ENCODE measurements at places on chromosomes 5 and 9. TPM values are rescaled to one million over a fixed set of nuclear protein-coding genes. Genes with fewer than 3 reads are reported as not detected.

PCDHGA7 gene
- 6.3 TPM for total RNA-seq

DNA sequence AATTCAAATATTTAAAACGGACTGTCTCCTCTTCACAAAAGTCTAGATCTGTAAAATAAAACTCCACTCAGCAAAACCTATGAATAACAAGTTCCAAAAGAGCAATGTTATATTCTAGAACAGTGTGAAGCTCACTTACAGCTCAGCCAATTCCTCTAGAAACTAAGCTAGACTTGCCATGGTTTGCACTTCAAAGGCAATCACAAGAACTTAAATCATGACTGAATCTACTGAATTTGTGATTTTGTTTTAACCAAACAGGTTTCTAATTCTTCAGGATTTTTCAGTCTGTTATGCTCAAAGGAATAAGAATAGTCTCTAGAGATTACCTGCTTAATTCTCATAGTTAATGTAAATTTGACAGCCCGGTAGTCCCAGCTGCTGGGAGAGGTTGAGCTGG is 1.4 kb upstream of the PKD2L2 start:
- peak; percentile 10 for DNase-seq

GALT gene
- total RNA-seq = 53.0 TPM

DNA sequence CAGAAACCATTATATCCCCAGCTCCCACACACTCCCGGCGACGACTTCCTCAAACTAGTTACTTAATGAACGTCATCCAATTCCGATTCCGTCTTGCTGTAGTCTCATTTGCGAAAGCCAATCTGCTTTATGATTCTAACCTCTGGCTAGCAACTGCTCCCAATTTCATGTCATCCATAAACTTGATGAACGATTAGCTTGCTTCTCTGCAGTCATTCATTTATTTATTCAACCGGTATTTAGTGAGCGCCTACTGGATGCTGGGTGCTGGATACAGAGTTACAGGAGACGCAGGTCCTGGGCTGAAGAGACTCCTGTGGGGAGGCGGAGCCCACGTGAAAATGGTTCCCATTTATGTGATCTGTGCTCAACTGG is 46.2 kb downstream of the TSPAN17 start:
- peak; percentile 26 for DNase-seq

DNA sequence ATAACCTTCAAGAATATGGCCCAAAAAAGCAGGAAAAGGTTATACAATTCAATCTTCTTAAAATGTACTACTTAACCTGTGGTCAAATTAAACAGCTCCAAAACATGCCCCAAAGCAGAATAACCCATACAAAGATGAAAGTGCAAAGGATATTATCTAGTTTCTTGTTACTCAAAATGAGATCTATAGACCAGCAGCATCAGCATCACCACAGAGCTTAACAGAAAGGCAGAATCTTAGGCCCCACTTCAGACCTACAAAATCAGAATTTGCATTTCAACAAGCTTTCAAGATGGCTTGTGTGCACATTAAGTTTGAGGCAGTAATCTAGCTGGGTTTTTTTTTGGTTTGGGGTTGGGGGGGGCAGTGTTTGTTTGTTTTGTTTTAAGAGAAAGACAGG is 54.0 kb downstream of the SCAI start:
- no peak for DNase-seq

MELK gene
- total RNA-seq = 3.5 TPM

GRCh38 chr9:131747352-131747751 is 7.5 kb upstream of the RAPGEF1 start:
- no peak for DNase-seq

- no peak for DNase-seq
These were observed 180.8 kb downstream of the HSD17B3 start for GRCh38 chr9:96121136-96121535.

- peak; percentile 49 for DNase-seq
These were observed 313.5 kb upstream of the PDE4D start for GRCh38 chr5:60207040-60207439.

RASGRF2 gene
- total RNA-seq = 4.1 TPM

SPATA31E1 gene
- not detected for total RNA-seq

- DNase-seq = peak; percentile 1
These were observed 794.9 kb upstream of the ARRDC3 start for GRCh38 chr5:92177926-92178487.

DNA sequence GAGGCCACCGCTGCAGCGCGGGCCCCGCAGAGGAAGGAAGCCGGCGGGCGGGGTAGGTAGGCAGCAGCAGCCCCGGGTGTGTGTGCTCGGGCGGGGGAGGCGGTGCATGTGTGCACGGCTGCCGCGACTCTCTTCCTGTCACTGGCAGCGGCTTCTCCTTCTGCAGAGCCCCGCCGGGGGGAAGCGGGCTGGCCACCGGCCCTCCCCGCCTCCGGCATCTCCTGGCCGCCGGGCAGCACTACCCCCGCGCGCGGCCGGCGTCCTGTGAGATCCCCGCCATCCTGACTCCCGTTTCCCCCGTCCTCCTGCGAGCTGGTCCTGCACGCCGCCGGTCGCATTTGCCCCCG is 315 bp downstream of the PIK3R1 start:
- DNase-seq = no peak

DNA sequence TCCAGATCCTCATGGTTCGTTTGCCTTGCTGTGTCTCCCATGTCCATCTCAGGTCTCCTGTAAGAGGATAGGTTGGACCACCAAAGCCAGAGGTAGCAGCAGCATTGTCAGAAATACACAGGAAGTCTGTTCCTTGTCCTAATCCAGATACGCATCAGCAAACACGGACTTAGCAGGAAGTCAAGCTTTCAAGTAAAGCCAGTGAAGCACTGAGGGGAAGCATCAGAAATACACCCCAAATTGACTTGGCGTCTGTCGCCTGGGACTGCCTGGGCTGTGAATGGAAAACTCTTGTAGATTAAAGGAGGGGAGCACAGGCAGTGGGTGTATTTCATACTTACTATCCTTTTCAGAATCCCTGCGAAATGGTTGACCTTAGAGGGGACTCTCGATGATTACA is 171.3 kb downstream of the PSAT1 start:
- DNase-seq = no peak

ELL2 gene
- total RNA-seq = 67.5 TPM

Measured in lung (tissue), 17 donors.